ENCODE measurements at places on chromosomes 2 and 18.

DNA sequence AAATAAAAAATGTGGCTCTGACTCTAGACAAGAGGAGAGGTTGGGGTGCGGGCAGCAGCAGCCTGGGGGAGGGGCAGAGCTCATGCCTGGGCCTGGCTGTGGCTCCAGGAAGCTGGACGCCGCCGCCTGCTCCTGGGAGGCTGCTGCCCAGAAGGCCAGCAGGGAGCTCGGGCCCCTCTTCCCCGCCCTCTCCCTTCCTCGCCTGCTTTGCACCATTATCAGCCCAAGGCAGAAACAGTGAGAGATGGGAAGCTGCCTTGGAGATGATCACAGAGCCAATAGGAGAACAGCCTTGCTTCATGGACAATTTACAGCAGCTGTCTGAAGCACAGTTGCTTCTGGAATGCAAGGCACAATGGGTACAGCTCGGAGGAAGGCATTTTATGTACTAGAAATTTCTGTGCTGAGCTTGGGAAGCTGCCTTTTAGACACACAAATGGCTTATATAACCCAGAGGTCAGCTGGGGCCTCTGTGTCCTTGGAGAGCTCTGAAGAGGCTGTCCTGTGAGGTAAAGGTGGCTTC, 55.3 kb upstream of the AFF3 start:
- DNase-seq = no peak

DNA sequence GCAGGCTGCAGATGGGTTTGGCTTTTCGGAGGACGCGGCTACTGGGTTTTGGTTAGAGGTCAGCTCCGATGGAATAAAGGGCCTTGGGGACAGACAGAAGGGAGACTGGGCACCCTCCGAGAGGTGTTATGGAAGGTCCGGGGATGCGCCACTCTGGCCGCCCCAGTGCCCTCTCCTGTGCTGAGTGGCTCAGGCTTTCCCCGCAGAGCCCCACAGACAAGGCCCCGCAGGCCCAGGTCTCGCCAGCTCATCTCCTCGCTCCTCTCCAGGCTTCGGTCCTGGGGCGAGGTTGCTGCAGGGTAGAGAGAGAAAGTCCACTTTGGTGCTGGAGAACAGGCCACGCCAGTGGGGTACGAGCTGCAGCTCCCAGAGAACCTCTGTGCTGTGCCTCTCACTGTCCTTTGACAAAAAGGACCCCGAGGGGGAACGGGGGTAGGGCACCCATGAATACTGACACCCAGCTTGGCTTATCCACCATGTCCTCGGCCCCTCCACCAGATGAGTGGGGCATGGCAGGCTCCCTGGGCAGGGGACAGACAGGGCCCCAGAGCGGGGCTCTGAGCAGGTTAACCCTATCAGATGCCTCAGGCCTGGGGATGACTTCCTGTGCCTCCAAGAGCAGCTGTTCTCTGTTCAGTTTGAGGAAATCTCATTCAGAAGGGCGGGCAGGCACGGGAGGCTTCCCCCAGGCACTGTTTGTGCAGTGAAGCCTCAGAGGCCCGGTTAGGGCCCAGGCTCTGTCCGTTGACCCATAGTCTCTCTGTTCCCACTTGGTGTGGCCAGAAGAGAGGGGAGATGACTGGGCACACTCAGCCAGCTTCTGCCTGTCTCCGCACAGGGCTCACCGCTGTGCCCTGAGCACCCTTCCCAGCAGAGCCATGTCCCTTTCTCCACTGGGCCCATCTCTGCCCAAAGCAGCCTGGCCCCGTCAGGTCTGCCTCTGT, 15.7 kb upstream of the CNNM3 start:
- no peak for DNase-seq

GRCh38 chr18:54202851-54203250, 21.6 kb downstream of the MBD2 start:
- DNase-seq = no peak

DNA sequence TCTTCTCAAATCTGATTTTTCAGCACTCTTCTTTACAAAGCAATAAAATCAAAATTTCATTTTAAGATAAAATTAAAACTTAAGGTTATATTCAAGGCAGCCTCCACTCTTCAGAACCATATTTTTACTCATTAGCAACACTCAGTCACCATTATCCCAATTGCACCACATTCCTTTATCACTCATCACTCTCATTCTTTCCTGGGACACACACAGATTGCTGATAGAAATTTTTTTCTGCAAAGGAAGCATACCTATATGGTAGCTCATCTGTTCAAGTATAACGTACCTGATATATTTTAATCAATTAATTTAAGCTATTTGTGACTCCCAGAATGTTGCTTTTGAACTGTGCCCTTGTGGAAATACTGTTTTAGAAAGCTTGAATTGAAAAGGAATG, 1559.3 kb upstream of the ZEB2 start:
- no peak for DNase-seq

DNA sequence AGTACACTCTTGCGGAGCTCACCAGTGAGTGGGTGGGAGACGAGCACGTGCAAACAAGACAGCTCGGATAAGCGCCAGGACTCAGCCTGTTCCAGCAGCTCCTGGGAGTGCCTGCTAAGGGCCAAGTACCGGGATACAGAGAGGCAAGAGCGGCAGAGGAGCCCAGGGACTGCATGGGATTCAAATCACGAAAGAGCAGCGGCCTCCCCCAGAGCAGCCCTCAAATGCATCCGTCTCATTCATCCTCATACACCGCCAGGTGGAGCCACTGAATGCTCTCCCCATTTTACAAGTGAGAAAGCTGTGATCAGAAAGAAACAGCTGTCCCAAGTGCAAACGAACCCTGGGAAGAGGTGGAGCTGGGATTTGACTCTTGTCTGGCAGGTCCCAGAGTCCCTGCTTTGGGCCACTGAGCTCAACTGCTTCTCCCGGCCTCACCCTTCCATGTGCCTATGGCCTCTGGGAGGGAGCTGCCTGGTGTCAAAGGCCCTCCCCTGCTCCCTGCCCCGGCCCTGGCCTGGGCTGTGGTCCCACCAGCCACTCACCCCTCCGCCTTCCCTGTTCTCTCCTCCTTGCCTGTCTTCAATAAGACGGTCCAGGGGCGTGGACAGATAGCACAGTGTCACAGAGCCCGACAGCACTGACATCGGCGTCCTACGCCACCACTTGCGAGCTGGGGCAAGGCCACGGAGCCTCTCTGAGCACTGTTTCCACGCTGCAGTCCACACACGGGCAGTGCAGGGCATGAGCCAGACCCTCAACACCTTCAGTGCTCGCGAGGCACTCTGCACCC, 72.8 kb upstream of the TAF1B start:
- peak; percentile 16 for DNase-seq

GRCh38 chr2:16737812-16738211, 72.2 kb upstream of the CYRIA start:
- no peak for DNase-seq

- no peak for DNase-seq
These were observed 351.7 kb upstream of the DCC start for GRCh38 chr18:51988277-51988676.

- no peak for DNase-seq
These were observed 35.9 kb downstream of the ZNF385B start for GRCh38 chr2:179825494-179825893.

DNA sequence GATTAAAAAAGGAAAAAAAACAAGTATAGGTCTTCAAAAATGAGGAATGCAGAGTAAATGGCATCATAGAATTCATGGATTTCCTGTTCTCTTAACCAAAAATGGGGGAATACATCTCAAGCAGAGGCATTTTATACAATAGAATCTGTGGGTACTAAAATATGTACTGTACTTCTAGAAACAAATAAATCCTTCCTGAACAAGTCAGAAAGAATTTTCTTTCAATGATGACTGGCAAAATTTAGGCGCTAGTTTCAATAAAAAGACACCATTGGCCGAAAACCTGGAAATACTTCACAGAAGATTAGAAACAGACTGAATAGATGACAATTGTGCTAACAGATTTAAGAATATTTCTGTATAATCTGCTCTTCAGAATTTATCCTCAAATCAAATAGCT, 15.1 kb downstream of the TRAK2 start:
- DNase-seq = no peak

DNA sequence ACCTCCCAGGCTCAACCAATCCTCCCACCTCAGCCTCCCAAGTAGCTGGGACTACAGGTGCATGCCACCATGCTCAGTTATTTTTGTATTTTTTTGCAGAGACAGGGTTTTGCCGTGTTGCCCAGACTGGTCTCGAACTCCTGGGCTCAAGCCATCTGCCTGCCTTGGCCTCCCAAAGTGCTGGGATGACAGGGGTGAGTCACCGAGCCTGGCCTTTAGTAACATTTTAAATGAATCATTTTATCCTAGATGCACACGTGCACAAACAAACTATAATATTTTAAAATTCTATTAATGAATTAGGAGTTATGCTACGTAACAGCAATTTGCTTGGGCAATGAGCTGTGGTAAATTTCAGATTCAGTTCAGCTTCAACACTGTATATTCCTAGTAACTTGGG, 862.5 kb upstream of the ID2 start:
- DNase-seq = no peak

GRCh38 chr2:189109921-189110397, 69.6 kb downstream of the COL5A2 start:
- no peak for DNase-seq

GRCh38 chr2:107595285-107595684, 231.4 kb upstream of the RGPD4 start:
- no peak for DNase-seq

- DNase-seq = no peak
These were observed 65.3 kb downstream of the BIRC6 start for GRCh38 chr2:32422133-32422532.

- peak; percentile 54 for DNase-seq
These were observed 27.7 kb upstream of the SPATS2L start for GRCh38 chr2:200278694-200279316.

DNA sequence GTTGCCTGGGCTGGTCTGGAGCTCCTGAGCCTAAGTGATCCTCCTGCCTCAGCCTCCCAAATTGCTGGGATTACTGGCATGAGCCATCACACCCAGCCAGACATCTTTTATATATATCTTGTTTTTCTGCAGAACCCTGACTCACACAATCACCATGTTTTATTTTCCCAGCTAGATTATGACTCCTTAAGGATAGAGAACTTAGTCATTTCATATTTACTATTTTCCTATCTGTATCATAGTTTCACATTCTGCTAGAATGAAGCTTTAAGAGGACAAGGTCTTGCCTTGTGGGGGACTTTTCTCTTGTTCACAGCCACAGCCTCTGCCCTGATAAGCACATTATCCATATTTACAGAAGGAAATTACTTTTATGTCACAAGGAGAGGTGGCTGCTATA, 73.9 kb downstream of the LBH start:
- peak; percentile 14 for DNase-seq

DNA sequence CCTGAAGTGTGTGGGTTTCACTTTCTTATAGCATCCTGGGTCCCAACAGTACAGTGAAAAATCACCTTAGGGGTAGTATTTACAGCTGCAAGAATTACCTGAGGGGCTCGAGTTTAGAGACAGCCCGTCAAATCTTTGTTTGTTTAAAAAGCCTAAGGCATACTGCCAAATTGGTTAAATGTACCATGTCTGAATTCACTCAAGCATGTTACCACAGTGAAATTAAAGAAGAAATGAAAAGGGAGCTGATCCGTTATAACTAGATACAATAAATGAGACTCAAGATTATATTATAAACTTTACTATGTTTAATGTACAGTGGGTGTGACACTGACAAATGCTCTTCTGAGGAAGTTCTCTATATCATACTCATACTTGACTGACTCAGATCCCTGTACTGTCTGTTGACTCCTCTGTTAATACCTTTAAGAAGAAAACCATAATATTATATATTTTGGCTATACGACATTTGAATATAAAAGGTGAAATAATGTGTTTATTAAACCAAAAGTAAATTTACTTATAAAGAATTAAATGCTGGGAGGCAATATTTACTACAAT, 107.3 kb downstream of the TMEFF2 start:
- DNase-seq = no peak

GRCh38 chr2:162106746-162107145, 32.7 kb upstream of the DPP4 start:
- DNase-seq = no peak

GRCh38 chr2:11866358-11867335, 120.2 kb downstream of the LPIN1 start:
- no peak for DNase-seq

DNA sequence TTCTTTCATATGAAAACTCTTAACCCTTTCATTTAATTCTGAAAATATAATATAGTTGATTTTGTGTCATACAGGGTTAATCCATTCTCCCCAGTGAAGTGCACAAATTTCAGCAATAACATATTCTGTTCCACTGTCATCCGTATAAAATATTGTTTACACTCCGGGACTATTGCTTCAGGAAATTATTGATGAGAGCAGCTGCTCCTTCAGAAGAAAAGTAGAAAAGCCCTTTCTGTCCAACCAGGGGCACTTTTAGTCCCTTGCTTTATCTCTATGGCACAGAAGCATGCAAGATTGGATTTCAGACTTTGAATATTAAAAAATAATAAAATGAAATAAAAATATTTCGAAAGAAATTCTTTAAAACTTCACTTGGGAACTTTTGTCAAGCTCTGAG, 535.7 kb upstream of the SLC39A10 start:
- no peak for DNase-seq

- DNase-seq = no peak
These were observed 6.1 kb upstream of the LAMA3 start for GRCh38 chr18:23683155-23683554.

- DNase-seq = no peak
These were observed 70.5 kb upstream of the RTN4 start for GRCh38 chr2:55120634-55121359.

DNA sequence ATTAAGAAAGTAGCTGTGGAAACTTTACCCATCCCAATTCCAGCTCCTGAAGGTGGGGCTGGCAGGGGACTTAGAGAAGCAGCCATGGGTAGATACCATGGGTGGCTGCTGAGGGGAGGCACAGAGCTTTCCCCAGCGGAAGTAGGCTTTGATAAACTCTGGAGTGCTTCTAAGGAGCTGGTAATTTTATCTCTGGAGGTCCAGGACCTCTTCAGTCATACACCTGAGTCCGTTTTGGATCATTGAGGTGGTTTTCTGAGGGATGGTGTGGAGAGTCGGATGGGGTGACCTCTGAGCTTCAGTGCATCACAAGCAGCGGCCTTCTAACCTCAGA, 36.7 kb upstream of the BMP10 start:
- DNase-seq = no peak

GRCh38 chr18:34647251-34647650, 62.8 kb upstream of the DTNA start:
- no peak for DNase-seq

DNA sequence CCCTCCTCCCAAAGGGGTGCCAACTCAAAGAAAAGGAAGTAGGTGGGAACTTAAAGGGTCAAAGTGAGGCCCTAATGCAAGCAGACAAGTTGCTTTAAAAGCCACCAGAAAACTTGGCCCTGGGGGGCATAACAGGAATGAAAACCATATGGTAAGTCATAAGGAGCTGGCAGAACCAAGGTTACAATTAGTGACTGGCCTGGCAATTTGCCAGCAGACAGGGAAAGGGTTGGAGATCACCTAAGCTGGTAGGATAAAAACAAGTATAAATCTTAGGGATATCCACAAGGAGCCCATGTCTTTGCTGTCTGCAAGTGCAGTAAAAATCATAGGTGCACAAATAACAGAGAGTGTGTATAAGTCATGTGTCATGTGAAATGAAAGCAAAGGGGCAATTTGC, 256.7 kb upstream of the LRRTM4 start:
- no peak for DNase-seq

Data from epithelial cell of prostate (primary cell).